Activated CD4-positive, alpha-beta T cell treated with anti-CD3 and anti-CD28 coated beads, Interleukin-10, Interleukin-2, amounts not matched to agents 100 ng/mL and 50 ng/mL, durations not matched to agents 16 hours and 8 hours (primary cell): ENCODE measurements at places on chromosomes 5 and 9.

DNA sequence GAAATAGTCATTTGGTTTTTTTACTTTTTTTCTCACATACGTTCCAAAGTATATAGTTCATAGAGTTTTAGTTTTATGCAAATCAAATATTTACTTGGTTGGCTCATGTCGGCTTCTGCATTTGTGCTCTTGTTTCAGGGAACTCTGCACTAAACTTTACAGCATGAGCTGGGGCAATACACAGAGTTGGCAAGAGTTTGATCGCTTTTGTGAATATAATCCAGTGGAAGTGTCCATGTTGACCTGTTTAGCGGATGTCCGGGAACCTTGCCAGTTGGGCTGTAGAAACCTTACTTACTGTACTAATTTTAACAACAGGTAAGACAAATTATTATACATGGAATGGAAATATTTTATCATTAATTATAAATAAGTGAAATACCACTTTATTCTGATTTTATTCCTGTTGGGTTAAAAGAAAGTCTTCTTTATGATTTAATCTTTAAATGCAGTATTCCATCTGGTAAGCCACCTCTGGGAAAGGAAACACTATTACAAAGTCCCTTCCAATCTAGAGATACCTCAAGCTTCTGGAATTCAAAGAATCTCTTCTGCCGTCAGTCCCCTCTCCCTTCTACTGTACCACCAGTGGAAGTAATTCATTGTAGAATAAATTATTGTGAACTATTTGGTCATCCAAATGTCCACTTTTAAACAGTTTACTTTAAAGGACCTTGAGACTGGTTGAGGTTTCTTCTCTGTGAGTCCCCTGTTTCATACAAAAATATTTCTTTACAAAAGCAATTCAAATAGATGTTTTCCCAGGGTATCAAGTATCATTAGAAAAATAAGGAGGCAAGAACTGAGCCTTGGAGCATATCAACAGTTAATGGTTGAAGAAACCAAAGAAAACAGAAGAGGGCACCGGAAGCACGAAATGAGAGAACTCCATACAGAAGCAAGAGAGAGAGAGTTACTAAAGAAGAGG is 45.2 kb upstream of the GLIPR2 start:
- DNase-seq: no peak

GRCh38 chr5:83281658-83282057 is 189.9 kb upstream of the VCAN start:
- no peak for DNase-seq

DNA sequence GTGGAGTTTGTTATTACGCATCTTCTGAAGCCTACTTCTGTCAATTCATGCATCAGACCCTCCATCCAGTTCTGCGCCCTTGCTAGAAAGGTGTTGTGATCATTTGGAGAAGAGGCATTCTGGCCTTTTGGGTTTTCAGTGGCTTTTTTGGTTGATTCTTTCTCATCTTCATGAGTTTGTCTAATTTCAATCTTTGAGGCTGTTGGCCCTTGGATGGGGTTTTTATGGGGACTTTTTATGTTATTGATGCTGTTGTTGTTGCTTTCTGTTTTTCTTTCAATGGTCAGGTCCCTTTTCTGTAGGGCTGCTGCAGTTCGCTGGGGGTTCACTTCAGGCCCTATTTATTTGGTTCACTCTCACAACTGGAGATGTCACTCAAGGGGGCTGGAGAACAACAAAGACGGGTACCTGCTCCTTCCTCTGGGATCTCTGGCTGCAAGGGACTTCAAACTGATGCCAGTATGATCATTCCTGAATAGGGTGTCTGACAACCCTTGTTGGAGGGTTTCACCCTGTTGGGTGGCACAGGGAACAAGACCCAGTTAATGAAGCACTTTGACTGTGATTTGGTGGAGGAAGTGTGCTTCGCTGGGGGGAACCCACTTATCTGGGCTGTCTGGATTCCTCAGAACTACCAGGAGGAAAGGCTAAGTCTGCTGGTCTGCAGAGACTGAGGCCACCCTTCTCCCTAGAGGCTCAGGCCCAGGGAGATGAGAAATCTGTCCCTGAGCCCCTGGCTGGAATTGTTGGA is 226.7 kb upstream of the PTGER4 start:
- no peak for DNase-seq

DNA sequence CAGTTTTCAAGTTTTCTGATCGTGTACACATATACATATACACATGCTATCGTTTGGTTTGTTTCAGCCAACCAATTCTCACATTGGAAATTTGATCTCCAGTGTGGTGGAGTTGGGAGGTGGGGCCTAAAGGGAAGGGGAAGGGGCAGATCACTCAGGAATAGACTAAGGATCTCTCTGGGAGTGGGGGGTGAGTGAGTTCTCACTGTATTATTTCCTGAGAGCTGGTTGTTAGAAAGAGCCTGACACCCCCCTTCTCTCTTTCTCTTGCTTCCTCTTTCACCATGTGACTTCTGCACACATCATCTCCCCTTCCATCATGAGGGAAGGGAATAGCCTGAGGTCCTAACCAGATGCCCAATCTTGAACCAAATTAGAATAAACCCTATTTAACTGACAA is 551.7 kb downstream of the MAT2B start:
- no peak for DNase-seq

DNA sequence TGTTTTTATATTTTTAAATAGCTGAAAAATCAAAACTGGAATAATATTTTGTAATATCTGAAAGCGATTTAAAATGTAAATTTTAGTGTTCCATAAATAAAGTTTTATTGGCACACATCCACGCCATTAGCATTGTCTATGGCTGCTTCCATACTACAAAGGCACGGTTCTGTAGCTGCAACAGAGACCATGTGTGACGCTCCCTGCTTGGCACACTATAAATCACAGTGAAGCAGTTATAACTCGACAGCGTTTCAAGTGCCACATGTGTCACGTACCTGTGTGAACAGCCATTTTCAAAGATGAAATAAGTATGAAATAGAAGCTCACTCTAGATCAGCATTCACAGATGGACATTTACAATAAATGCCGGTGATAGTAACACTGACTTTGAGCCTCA is 810.1 kb upstream of the WWC1 start:
- DNase-seq: no peak

DNA sequence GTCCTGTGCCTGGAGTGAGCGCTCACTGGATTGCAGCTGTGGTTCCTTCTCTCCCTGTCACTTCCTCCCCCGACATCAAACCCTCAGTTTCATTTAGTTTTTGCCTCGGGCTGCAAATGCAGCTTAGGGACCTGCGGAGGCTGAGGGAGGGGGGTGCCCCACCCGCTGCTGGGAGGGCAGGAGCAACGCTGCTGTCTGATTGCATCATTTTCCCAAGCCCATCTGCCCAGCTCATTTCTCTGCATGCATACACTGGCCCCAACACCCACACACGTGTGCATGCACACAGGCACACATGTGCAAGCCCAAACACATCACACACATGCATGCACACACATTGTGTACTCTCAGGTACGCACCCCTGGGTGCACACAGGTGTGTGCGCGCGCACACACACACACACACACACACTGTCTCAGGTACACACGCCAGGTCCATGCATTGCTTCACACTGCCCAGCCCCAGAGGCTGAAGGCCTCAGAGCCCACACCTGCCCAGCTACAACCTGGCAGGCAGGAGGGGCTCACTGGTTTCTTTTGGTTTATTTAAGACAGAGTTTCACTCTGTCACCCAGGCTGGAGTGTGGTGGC is 3.4 kb downstream of the ASS1 start:
- DNase-seq: peak; percentile 46

GRCh38 chr9:123358181-123358905 is 2.3 kb downstream of the CRB2 start:
- no peak for DNase-seq

DNA sequence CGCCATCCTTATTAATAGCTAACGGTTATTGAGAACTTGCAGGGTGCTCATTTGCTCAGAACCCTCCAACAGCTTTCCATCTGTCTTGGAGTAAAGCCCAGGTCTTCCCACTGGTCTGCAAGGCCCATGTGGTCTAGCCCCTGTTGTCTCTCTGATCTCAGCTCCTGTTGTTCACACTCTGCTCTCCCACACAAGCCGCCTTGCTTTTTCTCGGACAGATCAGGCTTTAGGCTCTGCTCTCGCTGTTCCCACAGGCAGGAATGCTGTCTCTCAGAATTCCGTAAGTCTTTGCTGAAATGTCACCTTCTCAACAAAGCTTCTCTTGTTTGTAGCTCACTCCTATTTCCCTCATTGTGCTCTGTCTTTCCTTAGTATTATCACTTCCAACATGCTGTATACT is 34.3 kb downstream of the GPR107 start:
- DNase-seq: no peak

DNA sequence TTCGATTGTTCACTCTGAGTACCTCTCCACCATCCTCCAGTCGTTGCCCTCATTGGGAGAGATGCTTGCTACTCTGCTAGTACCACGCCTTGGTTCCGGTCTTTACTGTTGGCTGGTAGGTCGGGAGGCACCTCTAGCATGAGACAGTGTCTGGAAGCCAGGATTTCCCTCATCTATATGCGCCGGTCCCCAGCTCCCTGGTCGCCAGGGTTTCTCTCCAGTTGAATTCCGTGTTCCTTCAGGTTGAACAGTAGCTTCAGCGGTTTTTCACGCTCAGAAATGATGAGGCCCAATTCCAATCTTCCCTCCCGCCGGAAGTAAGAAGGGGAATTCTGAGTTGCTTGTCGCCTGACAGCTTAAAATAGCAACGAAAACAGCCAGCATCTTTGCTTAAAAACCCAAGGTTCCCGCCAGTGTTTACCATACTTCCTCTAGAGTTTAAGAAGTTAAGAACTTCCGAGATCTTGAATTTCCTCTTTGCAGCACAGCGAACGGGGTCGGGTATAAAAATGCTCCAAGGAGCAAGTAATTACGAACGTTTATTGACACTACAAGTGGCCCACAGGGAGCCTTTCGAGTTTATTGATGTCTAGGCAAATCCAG is 1.3 kb upstream of the ST8SIA4 start:
- DNase-seq: peak; percentile 86

DNA sequence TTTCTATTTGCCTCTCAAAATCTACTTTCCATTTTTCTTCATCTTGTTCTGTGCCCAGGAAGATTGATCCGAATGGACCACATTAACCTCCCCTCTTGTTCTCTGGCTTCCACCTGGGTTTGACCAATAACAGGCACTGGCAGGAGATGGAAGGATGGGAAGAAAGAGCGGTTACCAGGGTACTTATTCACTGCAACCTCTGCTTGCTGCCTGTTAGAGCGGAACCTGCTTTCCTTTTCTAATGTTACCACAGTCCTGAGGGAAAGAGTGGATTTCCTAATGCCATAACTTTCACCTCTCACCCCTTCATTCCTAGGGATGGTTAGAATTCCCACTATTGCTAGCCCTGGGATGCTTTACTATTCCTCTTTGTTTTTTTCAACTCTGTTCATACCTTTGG is 262.1 kb downstream of the RFX3 start:
- no peak for DNase-seq

DNA sequence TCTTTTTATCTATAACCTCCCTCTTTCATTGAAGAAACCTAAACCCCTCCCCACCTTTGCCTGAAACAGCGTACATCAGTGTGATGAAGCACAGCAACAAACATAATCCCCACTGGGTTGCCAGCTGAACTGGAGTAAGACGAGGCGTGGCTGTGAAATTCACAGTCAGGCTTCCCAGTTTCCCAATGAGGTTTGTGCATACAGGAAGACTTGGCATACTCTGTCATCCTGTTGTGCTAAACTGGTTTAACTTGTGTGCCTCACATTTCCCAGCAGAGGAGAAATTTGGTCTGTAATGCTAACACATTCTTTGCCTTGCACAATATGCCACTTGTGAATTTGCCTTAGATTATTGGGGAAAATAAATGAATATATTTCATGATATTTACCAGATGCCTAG is 121.5 kb downstream of the SV2C start:
- no peak for DNase-seq

GRCh38 chr9:124285903-124286291 is 28.1 kb downstream of the NEK6 start:
- DNase-seq: peak; percentile 80

GRCh38 chr9:127574072-127574993 is 37.7 kb upstream of the STXBP1 start:
- DNase-seq: peak; percentile 50
